ENCODE measurements at places on chromosomes 1 and 21. TPM values are rescaled to one million over a fixed set of nuclear protein-coding genes. Genes with fewer than 3 reads are reported as not detected.

Gene NUP210L
- 0.04 TPM for total RNA-seq

GRCh38 chr1:183638649-183639387 lies 3.2 kb upstream of the ARPC5 start:
- no peak for DNase-seq

- no peak for DNase-seq
These were observed 51.9 kb upstream of the CYP2J2 start for GRCh38 chr1:59978511-59978910.

Gene KRTAP21-3
- not detected for total RNA-seq

DNA sequence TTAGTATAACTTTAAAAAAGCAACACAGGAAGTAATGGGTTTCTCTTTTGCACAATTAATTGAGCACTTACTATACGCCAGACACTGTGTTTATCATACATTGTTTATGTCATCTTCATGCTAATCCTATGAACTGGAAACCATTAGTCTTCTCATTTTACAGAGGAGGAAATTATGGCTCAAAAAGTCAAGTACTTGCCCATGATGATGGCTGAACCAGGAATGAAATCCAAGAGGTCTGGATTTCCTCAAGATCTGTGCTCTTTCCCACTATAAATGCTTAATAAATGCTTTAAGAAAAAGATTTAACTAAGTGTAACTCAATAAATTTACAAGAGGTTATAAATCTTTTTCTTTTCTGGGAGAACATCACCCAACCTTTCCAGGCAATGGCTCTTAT lies 303.7 kb upstream of the RRP15 start:
- DNase-seq, result no peak

- no peak for DNase-seq
These were observed 9.6 kb downstream of the LRRC53 start for GRCh38 chr1:74502858-74503257.

DNA sequence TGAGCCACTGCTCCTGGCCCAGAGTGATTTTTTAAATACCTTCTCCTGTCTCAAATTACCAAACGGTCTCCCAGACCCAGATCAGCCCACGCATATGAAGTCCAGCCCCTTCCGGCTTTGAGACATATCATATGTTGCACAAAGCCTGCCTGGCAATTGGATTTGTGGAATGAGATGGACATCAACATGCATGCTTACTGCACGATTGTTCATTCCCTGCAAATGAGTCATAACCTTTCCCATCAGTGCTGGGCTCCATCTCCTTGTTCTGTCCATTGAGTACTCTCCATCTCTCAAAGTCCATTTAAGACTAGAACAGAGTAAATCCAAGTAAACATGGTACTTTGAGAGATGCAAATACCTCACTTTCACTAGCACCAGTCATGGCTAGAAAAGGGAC lies 612.2 kb upstream of the USP24 start:
- no peak for DNase-seq

Gene AZIN2
- 5.5 TPM for total RNA-seq

DNA sequence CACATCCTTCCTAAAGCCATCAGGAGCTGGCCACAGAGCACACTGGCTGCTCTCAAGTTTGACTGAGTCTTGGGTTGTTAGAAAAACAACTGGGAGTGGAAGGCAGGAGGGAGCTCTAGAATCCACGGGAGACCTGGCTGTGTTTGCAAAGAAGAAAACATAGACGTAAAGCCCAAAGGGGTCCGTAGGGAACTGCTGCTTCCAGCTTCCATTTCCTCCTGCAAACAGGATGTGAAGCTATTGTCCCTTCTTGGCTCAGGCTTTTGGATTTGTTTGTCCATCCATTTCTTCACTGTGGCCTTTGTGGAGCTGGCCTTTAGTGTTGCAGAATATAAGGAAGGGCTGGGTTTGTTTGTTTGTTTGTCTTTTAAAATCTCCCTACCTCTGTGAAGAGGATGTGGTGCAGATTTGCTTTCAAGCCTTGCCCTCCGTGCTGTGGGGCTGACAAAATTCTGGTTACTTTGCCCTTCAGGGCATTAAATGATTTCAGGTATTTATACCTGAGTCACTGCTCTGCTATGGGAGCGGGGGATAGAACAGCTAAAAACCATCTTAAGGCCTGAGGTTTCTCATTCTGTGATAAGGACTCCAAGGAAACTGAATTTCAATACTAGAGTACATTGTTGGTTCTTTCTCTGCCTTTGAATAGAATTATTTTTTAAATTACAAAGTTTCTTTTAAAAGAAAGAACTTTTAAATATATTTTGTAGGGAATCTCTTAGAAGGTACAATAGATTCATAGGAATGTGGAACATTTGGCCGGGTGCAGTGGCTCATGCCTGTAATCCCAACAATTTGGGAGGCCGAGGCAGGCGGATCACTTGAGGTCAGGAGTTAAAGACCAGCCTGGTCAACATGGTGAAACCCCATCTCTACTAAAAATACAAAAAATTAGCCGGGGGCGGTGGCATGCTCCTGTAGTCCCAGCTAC lies 74.3 kb downstream of the MPZL1 start:
- DNase-seq, result no peak

DNA sequence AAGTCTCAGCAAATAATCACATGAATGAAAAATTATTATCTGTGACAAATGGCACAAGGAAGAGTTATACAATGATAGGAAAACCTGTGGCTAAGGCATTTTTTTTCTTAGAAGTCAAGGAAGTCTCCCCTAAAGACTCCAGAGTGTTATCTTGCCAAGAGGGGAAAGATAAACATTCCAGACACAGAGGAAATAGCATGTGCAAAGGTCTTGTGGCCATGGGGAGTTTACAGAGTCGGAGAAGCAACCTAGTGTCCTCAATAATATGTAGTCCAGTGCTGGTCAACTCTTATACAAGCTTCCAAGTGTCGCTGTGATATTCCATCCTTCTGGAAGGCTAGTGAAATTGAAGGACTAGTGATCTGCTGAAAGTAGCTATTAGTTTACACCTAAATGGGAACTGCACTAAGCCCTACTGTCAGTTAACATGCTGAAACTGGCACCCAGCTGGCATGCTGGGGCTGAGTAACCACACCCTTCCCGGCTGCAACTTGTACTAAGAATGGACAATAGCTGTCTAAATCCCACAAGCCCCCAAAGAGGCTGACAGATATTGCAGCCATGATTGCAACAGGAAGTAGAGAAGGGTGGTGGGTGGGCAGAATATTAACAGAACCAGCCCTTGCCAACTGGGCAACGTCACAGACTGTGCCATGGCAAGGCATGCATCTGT lies 11.5 kb upstream of the ATP1B1 start:
- no peak for DNase-seq

GRCh38 chr1:32773764-32774463 lies 43.2 kb downstream of the YARS1 start:
- no peak for DNase-seq

- peak; percentile 27 for DNase-seq
These were observed 6.3 kb upstream of the TMEM39B start for GRCh38 chr1:32066489-32066873.

DNA sequence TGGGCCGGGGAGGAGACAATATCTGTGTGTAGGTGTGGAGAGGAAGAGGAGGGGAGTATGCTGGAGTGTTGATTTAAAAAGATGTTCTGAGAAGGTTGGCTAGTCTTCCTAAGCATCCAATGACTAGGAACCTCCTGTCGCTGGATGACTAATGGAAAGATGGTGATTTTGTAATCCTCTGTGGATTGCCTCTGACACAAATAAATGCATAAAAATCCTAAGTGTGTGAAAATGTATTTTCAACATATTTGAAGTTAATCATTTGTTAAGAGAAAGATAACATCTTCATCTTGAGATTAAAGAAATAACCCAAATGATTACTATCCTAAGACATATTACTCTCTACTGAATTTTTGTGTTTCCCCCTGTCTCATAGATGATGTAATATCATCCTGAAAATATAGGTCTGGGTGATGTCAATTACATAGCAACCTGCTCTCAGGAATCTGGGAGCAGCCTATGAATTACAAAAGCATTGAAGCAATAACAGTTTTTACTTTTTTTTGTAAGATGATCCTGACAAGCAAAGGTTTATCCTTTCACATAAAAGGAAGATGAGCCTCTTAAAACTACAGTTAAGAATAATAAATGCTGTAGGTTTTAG lies 220.5 kb upstream of the MAP1LC3C start:
- no peak for DNase-seq

Gene GNAT2
- total RNA-seq, result not detected

DNA sequence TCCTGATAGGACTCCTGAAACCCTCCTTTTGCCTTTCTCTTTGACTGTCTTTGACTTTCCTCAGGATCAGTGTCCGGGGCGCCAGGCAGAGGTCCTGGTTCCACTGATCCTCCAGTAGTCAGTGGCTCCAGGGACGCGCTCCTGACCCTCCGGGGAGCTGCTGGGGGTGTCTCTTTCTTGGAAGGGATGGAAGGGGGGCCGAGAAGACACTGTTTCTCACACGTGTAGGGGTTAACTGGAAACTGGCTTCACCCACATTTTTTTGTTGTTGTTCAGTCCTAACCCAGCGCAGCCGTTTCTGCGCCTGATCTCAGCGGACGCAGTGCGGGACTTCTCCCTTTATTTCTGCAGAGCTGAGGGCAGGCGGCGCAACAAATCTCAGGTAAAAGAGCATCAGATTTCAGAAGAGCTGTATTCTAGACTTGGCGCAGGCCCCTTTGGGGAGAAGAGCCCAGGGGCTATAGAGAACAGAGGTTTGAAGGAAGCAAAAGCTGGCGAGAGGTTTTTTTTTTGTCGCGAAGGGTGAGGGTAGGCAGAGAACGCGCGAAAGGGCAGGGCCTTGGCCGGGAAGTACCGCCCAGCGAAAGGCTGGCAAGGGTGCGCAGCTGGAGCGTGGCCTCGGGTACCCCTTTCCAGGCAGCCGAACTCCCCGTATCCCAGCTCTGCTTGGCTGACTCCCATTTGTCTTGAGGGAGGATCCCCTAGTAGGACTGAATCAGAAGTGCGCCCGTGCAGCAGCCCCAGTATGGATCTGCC lies 4.3 kb upstream of the LHX9 start:
- no peak for DNase-seq

DNA sequence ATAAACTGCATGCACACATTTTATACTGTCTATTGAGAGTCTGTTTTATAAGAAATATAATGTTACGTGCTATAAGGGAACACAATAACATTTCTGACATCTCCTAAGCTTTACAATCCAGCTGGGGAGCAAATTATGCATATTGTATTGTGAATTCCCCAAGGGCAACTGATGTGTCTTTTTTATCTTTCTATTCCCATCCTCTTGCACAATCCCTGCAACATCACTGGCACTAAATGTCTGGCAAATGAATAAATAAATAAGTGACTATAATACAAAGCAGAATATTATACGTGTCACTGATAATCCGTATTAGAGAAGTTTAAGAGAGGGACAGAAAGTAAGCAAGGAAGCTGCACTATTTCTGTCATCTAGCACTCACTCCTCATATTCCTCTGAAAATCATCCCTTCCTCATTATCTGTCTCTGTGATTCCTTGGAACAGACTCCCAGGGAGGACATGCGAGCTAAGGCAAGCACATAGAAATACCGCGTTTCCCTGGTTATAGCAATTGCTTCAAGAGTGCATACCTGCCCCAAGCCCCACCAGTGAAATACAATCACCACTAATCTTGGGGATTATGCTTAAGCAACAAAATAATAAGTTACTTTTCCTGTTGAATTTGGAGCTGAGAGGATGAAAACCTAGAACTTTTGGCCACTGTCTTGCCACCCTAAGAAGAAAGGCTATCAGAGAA lies 205.4 kb downstream of the SMYD3 start:
- DNase-seq, result no peak

GRCh38 chr1:168236836-168237611 lies 11.2 kb downstream of the SFT2D2 start:
- peak; percentile 11 for DNase-seq

DNA sequence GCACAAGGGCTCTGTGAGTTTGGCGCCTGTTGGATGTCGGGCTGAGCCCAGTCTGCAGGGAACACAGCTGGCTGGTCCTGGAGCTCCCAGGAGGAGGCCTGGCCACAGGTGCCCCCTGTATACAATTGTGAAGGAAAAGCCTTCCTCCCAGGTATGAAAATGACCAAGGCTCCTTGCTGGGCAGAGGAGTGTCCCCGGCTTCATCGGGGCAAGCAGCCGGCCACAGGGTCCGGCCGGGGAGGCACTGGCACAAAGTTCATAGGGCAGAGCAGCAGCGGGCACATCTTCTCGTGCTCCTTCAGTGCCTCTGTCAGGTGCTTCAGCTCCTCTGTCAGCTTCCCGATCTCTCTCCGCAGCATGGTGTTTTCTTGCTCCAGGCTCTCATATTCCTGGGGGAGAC lies 13.0 kb downstream of the BATF3 start:
- DNase-seq, result no peak

GRCh38 chr21:39307466-39307865 lies 6.0 kb downstream of the BRWD1 start:
- DNase-seq, result no peak

DNA sequence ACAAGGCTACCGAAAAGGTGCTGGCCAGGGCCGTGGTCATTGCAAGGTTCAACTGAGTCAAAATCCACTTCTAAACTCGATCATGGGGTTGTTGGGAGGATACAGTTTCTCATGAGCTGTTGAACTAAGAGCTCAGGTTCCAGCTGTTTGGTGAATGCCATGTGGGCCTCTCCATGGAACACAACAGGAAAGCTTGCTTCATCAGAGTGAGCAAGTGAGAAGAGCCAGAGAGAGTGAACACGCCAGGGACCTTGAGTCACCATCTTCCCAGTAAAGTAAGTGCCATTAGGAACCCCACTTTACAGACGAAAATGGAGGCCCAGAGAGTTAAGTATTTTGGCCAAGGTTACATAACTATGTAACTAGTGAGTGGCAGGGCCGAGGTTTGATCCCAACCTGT lies 475.1 kb upstream of the VAMP3 start:
- no peak for DNase-seq

GRCh38 chr1:204377800-204378668 lies 18.3 kb upstream of the PLEKHA6 start:
- DNase-seq, result peak; percentile 40

GRCh38 chr21:44064852-44065403 lies 42.3 kb upstream of the PWP2 start:
- no peak for DNase-seq

- no peak for DNase-seq
These were observed 3.1 kb upstream of the ADARB1 start for GRCh38 chr21:45071078-45071873.

GRCh38 chr21:46188226-46189212 lies 4.3 kb upstream of the SPATC1L start:
- DNase-seq, result no peak

Gene CRNN
- total RNA-seq, result not detected

Gene DNAH14
- total RNA-seq, result 0.40 TPM

DNA sequence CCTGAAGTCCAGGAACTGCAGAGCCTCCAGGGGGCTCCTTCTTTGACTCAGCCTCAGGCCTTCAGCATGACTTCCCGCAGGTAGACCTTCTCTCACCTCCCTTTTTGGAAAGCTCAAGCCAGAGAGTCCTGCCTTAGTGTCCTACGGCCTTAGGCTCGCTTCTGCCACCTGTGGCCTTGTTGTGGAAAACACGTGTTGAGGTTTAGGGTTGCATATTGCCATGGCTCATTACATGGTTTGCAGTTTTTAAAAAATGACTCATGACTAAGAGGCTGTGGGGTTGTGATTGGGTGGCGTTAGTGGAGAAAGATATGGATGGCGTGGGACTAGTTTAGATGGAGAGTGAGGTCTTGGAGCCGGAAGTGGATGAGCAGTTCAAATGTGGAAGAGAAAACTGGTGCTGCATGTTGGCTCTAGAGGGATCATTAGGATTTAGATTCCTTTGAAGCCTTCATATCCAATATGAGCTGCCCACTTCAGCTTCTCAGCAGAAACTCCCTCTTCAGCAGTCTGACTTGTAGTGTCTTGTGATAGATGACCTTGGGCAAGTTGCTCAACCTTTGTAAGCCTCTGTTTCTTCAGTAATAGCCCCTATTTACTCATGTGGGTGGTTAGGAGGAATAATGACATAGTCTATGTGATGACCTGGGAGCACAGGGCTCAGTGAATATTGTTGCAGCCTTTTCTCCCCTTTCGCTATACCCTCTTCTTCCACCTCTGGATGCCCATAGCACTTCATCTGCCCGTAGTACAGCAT lies 6.5 kb upstream of the FGGY start:
- no peak for DNase-seq
